ENCODE measurements at places on chromosomes 1 and 21.

DNA sequence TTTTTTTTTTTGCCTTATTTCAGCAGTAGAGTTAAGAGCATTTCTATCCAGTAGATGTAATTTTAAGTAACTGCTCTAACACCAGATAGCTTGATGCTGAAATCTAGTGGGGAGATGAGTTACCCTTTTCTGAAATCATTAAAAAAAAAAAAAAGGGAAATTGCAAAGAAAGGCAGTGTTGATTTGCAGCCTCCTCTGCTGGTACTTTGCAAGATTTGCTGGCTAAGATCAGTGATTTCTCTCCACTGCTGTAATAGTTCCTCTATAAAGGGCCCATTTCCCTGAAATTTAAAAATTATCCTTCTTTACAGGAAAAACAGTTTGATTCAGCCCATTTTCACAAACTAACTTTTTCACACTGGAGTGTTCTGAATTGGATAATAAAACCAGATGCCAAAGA lies 120.6 kb downstream of the PTBP2 start:
- DNase-seq, result peak; percentile 45

DNA sequence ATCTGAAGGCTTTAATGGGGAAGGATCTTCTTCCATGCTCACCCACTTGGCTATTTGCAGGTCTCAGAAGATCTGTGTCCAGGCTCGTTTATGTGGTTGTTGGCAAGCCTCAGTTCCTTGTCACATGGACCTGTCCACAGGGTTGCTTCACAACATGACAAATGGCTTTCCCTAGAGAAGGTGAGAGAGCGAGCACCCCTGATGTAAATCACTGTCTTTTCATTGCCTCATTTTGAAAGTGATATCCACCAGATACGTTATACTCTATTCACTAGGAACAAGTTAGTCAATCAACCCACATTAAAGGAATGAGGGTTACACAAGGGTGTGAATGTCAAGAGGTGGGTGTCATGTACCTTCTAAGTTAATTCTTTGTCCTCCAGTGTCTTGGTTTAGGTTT lies 433.3 kb downstream of the RPS6KC1 start:
- no peak for DNase-seq

DNA sequence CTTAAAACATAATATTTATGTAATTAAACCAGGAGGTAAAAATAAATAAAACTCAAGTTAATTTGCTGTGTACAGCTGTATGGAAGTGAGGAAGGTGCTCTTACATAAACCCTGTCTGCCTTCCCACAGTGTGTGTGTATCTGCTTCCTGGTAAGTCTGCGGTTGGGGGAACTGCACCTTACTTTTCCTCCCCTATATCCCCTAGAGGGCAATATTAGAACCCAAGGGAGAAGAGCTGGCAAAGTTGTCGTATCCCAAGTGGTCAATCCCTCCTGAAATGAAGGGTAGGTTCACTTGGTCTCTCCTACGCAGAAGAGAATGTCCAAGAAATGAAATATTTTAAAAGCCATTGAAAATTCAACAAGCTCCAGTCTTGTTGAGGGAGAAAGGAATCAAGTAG lies 17.8 kb upstream of the JAK1 start:
- no peak for DNase-seq

DNA sequence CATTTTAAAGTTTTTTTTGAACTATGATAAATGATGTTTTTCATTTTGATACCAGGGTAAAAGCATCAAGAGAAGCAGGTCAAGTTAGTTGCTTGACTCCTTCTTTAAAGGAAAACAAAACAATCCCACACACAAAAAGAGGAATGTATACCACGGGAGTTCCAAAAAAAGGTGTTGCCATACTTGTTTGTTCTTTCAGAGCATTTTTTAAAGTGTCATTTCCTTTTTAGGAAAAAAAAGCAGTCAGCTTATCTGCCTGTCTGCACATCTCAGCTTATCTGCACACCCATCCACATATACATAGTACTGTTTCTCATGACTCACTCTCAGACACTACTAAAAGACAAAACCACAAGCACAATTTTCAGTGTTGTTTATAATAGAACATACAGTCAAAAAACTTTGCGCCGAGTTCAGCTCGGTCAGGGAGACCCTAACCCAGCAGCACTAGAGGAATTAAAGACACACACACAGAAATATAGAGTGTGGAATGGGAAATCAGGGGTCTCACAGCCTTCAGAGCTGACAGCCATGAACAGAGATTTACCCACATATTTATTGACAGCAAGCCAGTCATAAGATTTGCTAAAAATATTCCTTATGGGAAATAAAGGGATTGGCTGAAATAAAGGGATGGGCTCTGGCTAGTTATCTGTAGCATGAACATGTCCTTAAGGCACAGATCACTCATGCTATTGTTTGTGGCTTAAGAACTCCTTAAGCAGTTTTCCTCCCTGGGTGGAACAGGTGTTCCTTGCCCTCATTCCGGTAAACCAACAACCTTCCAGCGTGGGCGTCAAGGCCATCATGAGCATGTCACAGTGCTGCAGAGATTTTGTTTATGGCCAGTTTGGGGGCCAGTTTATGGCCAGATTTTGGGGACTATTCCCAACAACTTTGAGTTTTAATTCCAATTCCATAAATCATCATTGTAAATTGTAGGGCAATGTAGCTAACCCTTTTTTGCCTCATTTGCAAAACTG lies 11.4 kb upstream of the MNDA start:
- DNase-seq, result peak; percentile 93

DNA sequence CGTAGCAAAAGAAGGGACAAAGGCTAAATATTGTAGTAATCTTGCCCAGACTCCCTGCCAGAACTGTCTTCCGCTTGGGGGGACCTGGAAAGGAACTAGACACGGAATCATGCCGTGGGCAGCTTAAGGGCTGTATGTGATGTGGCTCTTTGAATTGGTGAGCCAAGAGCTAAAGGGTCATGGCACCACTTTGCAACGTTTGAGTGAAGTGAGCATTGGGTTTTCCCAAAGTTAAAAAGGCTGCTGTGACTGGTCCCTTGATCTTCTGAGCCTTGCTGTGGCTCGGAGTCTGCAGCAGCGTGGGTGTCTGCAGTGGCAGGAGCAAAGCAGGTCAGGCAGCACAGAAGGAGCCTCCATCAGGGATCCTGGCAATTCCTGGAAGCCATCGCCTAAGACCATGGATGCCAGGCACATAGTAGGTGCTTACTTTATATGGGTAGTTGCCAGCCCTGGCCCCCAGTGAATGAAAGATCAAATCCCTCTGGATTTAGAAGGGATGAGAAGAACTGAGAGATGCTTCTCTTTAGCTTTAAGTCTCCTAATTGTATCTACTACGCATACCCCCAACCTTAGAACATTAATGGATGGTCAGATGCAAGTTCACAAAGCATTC lies 1.8 kb downstream of the SMYD2 start:
- DNase-seq, result no peak
